ENCODE measurements at places on chromosomes 16 and 17.
A peak's percentile ranks its signal among the peaks of the same experiment; 100 is the strongest.

DNA sequence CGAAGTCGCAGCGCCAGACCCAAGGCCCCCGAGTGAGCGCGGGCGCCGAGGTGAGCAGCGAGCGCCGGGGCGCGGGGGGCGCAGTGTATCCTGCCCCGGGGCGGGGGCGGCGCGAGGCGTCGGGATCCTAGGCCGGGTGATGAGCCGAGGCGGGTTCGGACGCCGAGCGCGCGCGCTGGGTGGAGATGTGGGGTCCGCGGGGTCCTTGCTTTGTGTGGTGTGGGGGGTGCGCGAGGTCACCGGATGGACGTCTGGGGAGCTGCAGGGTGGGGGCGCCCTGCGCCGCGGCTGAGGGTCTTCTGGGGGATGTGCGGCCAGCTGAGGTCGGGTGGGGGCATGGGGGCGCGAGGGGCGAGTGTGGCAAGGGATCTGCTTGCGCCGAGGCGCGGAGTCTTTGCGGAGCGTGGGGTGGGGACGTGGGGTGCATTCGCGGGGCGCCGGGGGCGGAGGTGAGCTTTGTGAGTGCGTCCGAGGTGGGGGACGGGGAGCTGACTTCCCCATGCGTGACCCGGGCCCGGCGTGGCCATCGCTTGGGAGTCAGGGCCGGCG, 560 bp downstream of the RAI1 start:
- DNase-seq: peak; percentile 61

DNA sequence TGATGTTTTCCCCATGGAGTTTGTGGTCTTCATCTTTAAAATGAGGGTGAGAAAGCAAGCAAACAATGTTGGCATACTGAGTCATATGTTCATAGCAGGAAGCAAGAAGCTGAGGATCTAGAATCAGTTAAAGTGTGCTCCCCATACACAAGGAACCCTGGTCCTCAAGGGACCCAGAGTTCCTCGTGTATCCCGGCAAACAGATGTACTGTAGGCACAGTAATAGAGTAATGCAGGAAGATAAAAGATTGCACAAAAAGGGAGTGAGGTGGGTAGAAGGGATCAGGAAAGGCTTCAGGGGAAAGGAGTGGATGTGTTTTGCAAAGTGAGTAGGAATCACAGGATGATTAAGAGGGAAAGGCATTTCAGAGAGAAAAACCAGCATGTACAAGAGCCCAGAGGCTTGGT, 412.3 kb upstream of the CDH11 start:
- no peak for DNase-seq

DNA sequence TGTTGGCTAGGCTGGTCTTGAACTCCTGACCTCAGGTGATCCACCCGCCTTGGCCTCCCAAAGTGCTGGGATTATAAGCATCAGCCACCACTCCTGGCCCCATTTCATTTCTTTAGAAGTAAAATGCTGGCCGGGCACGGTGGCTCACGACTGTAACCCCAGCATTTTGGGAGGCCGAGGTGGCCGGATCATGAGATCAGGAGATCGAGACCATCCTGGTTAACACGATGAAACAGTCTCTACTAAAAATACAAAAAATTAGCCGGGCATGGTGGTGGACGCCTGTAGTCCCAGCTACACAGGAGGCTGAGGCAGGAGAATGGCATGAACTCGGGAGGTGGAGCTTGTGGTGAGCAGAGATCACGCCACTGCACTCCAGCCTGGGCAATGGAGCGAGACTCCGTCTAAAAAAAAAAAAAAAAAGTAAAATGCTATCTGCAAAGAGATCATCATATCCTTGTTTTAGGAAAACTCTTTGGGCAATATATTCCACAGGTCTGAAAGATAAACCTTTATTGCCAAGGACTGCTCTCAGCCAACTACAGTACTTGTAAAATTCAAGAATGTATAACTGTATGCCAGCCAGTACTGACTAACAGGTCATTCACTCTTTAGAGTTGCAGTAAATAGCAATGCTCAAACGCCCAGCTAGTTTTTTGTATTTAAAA, 3.8 kb downstream of the GJC1 start:
- no peak for DNase-seq

GRCh38 chr17:56610321-56610720, 16.8 kb downstream of the NOG start:
- DNase-seq: no peak

DNA sequence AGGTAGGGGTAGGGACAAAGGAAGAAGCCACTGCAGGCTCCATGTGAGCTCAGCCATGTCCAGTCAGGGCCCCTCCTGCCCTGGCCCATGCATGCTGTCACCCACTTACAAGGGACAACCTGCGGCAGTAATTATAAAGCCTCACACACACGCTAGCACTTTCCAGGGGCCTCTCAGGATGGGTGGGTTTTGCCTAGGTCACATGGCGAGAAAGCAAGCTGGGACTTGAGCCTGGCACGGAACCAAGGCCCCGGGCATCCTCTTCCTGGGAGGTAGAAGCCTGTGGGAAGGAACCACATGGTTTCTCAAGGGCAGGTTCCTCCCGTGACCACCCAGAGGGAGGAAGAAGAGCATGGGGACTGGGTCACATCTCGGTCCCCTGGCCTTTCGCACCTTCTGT, 7.0 kb downstream of the ZNF319 start:
- DNase-seq: no peak

- DNase-seq: peak; percentile 12
These were observed 108.3 kb upstream of the ZNF750 start for GRCh38 chr17:82948081-82948511.

DNA sequence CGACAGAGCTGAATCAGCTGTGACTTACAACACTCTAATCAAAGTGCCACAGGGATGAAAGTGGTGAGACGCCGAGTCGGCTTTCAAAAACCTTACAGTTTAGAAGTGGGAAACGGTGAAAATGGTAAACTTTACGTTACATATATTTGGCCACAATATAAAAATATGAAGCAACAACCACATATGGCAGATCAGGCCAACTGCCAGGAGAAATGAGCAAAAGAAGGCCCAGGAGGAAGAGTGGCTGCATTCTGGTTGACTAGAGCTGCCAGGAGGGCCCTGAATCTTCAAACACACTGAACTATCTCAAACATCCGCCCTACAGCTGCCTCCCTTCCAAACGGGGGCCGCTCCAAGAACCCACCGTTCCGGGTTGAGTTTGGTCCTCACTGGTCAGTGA, 56.3 kb downstream of the MRM3 start:
- no peak for DNase-seq

- no peak for DNase-seq
These were observed 49.3 kb upstream of the USP7 start for GRCh38 chr16:9012848-9013507.

DNA sequence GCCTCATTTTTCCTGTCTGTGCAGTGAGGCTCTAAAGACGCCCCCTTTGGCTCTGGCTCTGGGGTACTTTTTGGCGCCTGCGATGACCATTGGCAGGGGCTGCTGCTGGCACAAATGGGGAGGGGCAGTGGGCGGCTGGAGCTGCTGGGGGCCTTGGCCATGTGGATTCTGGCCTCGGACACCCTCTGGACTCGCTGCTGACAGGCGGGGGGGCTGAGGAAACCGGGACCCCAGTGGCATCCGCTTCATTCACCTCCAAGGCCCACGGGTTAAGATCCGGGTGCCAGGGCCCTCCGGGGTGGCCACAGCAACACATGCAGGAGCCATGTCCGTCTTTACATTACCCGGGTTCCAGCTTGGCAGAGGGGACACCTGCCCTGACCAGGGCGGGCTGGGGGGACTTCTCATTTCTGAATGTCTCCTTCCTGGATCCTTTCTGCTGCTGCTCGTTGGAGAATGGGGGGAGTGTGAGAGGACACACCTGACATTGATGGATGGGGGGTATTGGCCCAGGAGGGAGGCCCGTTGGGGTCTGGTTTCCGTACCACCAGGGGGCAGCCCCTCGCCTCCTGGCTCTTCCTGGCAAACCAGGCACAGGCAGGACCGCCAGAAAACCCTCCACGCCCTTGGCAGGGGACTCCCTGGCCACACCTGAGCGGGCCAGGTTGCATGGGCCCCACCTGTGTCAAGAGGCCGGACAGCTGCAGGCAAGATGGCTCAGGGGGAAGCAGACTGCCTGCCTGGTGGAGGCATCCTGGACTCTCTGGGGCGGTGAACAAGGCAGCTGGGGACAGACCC, 21.8 kb downstream of the GSE1 start:
- no peak for DNase-seq

- no peak for DNase-seq
These were observed 14.1 kb downstream of the PHF12 start for GRCh38 chr17:28937044-28937729.

- DNase-seq: no peak
These were observed 15.4 kb upstream of the NLRC3 start for GRCh38 chr16:3592559-3592958.

GRCh38 chr16:50066482-50067289, 916 bp downstream of the HEATR3 start:
- no peak for DNase-seq

DNA sequence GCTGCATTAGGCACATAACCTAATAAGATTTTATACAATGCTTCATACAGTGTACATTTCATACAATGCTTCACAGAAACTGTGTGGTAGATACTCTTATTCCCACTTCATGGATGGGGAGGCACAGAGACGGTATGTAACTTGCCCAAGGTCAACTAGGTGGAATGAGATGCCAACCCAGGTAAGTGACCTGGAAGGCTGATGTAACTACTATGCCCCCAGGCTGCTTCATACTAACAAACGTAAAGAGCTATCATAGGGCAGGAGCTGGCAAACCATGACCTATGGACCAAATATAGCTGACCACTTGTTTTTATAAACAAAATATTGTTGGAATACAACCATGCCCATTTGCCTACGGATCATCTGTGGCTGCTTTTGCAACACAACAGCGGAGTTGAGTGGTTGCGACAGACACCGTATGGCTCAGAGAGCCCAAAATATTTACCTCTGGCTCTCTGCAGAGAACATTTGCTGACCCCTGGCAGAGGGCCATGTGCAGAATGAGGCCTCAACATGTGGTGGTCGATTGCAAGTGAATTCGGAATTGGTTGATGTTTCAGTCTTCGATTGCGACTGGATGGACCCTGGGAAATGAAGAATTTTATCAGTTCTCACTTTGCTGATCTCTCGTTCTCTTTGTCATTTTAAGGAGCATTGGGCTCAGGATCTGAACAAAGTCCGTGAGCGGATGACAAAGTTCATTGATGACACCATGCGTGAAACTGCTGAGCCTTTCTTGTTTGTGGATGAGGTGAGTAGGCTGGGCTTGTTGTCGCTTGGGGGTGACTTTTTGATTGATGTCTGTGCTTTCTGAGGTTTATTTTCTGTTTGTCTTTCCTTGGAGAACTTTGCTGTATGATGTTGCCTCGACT, 109.7 kb downstream of the PLCG2 start:
- no peak for DNase-seq

- DNase-seq: no peak
These were observed 1.6 kb downstream of the STAC2 start for GRCh38 chr17:39223907-39224777.

GRCh38 chr16:82229800-82230619, 60.0 kb upstream of the MPHOSPH6 start:
- peak; percentile 69 for DNase-seq

GRCh38 chr16:75575958-75576357, 9.8 kb downstream of the GABARAPL2 start:
- no peak for DNase-seq

DNA sequence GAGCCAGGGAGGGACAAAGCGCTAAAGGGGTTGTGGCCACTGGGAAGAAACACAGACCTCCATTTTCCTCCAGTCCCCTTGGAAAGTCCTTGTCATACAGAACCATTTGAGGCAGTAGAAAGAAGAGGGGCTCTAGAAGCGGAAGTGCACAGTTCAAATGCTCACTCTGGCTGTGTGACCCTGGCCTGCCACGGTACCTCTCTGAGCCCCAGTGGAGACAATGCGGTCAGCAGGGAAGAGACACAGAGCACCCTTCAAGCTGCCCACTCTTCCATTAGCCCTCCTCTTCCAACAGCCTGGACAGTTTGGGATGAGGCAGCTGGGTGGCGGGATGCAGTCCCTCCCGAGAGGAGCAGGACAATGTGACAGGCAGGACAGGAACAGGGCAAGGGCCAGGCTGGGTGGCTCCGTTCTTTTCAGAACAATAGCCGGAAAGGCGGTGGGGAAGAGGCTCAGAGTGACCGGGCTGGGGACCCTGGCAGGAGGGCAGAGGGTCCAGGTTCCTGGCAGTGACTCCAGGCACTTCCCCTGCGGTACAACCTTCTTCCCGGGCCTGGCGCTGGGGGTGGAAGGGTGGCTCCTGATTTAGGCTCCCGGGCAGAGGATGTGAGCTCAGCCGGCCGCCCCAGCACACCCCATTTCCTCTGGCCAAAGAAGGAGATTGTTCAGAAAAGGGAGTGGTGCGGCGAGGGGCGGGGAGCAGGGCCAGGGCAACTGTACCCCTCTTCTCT, 5.6 kb downstream of the CASKIN2 start:
- peak; percentile 84 for DNase-seq

DNA sequence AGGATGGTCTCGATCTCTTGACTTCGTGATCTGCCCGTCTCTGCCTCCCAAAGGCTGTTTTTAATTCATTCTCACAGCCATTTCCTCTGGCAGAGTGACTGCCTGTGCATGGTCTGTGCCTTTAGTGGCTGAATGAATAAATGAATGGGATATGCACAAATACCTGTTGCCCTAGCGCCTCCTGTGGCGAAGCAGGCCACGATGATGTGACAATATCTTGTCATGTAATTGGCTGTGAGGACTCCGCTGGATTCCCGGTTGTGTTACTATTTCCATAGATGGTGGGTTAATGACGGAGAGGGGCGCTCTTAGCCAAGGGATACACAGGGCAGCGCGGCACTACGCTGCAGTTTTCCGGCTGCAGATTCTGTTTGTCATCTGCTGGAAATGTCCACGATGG, 26.8 kb upstream of the ENDOV start:
- no peak for DNase-seq

- no peak for DNase-seq
These were observed 74.1 kb downstream of the SNX11 start for GRCh38 chr17:48181653-48182052.

DNA sequence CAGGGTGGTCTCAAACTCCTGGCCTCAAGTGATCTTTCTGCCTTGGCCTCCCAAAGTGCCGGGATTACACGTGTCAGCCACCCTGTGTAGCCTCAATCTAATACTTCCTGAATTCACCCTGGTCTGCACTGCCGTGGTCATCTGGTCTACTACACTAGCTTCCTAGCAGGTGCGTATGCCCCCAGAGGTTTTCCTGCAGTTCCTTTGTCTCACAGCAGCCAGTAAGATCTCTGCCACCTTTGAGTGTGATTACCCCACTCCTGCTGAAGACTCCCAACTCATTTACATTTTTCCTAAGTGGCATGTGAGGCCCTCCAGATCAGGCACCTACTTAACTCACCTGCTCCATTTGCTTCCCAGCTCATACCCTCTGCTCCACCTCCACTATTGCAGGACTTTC, 5.1 kb upstream of the DDX19A start:
- no peak for DNase-seq

DNA sequence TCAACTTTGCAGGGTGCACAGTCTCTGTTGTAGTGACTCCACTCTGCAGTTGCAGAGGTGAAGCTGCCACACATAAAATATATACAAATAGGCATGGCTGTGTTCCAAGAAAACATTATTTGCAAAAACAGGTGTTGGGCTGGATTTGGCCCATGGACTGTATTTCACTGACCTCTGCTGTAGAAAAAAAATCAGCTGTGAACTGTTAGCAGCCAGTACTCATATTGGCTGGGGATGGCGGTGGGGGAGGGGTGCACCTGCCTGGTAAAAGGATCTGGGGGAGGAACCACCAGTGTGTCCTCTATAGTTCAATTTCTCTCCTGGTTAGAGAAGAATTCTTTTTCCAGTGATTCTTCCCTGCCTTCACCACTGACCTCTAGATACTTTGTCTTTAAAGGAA, 50.0 kb downstream of the SHISA9 start:
- no peak for DNase-seq
